Stimulated activated CD8-positive, alpha-beta memory T cell treated with anti-CD3 and anti-CD28 coated beads, Interleukin-7, amount 100 ng/mL, for 48 hours (primary cell): ENCODE measurements at places on chromosomes 11 and 22.

- no peak for DNase-seq
These were observed 15.5 kb upstream of the DEPDC7 start for GRCh38 chr11:33000181-33000580.

GRCh38 chr11:91446267-91446666 lies 778.4 kb upstream of the FAT3 start:
- DNase-seq, result no peak

DNA sequence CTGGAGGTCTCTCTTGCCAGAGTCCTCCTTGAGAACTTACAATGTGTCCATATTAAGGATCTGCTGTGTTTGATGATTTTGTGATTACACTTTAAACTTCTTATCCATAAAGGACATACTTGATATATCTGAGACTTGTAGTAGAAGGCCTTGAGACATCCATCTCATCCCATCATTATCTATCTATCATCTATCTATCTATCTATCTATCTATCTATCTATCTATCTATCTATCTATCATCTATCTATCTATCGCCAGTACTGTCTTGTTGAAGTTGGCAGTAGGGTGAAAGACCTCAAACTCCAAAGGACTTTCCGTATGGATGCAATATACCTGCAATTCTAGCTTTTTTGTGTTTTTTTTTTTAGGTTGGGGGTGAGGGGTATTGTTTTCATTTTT lies 2.5 kb upstream of the EHF start:
- DNase-seq, result no peak

DNA sequence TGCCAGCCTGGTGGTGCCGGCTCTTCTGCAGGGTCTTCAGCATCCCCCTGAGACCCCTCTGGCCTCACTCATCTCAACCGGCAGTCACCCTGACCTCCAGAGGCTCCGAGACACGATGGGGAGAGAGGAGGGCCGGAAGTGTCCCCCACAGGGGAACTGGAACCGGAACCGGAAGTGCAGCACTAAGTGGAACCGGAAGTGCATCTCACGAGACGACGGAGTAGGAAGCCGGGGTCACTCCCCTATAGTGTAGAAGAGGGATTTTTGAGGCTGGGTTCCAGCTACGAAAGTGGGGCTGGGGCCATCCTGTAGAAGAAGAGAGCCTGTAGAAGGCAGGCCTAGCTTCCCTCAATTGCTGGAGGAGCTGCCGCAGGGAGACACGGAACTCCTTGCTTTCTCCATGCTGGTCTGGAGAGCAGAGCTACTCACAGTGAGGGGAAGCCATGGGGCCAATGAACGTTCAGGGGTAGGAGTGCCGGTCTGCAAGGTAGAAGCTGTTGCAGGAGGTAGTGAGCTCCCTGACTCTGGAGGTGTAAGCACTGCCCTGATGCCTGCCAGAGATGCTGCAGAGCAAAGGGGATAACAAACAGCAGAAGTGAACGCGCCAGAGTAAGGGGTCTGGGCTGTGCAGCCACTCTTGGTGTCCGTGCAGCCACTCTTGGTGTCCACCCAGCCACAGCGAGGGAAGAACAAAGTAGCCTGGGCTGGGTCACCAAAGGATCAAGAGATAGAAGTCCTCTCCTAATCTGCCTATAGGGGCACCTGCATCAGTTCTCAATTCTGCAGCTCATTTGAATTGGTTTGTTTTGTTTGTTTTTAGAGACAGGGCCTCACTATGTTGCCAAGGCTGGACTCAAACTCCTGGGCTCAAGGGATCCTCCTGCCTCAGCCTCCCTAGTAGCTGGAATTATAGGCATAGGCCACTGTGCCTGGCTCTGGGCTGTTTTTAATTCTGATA lies 21.9 kb downstream of the SCUBE1 start:
- no peak for DNase-seq

DNA sequence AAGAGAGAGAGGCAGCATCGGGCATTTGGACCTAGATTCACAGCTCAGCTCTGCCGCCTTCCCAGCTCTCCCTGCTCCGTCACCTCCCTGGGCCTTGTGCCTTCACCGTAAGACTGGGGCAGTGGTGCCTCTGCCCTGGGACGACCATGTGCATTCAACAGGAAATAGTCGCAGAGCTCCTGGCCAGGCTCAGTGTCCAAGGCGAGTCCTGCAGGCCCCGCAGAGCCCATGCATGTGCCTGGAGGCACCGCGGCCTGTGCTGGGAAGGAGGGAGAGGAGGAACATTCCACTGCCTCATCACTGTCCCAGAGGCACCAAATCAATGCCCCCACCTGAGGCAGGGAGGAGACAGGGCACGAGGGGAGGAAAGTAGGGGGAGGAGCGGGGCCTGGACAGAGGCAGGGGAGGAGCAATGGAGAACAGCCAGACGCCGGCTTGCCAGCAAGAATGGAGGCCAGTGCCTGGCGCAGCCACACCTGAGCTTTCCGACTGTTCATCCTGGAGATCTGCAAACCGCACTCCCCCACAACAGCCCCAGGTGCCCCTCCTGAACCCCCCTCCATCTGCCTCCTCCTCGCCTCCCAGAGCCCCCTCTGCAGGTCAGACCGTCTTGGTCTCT lies 74.4 kb upstream of the PRR5 start:
- DNase-seq, result no peak

DNA sequence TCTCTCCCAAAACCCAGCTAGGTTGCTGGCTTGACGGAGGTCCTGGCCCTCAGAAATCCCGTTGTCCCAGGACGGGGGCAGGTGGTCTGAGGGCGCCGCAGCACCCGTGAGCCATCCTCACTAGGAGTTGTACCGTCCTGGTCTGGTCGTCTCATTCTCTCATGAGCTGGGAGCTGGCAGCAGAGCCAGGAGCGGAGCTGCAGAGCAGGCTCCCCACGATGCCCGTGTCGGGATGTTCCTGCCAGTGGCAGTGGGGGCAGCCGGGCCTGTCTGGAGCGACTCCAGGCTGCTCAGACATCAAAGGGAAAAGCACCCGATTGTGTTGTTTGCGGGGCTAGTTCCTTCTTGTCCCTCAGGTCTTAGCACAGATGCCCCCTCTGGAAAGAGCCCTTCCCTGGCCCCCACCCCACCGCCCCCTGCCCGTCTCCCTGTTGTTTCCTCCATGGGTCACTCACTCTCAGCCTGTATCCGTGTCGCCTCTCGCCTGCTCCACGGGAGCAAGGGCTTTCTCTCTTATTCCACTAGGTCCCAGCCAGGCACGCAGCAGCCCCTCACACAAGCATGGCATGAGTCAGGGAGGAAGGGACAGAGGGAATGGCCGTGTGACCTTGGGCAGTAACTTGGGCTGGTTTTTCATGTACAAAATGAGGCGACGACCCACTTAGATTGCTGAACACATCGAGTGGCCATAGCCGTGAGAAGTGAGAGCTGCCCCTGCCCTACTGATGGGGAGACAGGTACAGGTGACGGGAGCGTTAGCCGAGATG lies 23.2 kb upstream of the MGAT3 start:
- no peak for DNase-seq

- no peak for DNase-seq
These were observed 802 bp downstream of the SYT13 start for GRCh38 chr11:45285250-45285828.

GRCh38 chr11:58318532-58318931 lies 40.3 kb downstream of the OR5B17 start:
- no peak for DNase-seq

GRCh38 chr22:50713008-50713385 lies 25.0 kb upstream of the ACR start:
- no peak for DNase-seq

DNA sequence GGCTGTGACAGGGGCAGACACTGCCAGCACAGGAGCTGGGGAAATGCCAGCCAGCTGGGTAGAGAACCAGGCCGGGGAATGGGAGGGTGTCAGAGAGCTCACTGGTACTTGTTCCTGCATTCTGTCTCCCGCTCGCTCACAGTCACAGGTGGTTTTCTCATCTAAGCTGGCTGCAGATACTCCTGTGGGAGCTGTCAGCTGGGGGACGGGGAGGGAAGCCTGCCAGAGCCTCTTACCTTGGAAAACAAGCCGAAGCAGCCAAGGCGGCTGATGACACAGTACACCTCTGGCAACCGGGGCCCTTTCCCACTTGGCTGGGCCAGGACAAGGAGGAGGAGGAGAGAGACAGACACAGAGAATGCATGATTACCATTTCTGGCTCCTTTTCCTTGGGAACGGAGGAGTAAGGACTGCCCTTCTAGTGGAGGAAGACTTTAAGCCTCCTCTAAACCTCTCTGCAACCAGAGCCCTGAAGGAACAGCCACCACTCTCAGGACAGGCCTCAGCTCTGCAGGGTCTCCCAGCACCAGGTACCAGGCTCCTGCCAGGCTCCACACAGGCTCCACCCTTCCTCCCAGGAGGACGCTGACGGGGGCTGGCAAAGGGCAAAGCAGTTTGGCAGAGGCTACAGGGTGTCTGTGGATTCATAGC lies 25.1 kb downstream of the RPL27A start:
- DNase-seq, result no peak

GRCh38 chr11:126318574-126319373 lies 14.9 kb downstream of the DCPS start:
- peak; percentile 33 for DNase-seq

DNA sequence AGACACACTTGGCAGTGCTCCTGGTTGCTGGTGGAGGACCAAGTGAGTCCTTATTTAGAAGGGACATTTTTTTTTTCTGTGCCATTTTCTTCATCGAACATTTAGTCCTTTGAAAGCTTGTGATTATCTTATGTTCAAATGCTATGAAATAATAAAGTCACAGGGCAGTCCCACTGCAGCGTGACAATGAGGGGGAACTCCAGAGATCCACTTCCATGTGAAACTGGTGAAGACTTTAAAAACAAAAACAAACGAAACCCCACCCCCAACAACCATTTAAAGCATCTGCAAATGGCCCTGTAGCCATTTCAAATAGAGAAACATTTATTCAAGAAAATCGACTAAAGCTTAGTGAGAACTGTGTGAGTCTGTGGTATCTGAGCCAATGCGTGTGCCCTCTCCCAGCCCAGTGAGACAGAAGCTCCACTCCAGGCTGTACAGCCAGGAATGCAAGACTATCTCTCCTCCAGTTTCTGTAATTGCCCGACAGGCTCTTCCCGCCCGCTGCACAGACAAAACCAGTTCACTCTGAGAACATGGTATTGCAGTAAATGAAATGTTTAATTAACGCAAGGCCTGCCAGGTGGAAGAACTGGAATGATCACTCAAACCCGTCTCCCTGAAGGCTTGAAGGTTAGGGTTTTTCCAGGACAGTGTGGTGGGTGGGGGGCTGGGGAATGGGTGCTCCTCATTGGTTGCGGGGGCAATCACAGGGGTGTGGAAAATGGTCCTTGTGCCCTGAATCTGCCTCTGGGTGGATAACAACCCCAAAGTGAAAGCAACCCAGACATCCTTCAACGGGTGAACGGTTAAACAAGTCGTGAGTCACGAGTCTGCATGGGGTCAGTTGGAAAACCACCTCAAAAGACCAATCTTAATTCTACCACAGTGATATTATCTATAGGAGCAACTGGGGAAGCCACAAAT lies 8.4 kb downstream of the KRTAP5-6 start:
- no peak for DNase-seq

DNA sequence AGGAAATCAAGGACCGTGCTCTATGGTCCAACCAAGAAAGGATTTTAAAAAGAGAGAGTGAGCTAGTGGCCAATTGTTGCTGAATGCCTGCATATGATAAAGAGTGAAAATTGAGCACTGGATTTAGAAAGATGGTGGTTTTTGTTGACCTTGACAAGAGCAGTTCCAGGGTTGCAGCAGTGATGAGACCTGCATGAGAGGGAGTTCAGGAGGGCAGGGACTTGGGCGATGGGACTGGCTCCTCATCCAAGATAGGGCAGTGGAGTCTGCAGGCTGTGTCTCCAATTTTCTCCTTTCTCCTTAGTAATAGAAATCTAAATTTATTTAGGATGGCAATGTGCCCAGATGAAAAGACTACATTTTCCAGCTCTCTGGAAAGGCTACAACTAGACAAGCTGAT lies 94.0 kb upstream of the B3GAT1 start:
- no peak for DNase-seq

GRCh38 chr11:87355596-87355995 lies 317.9 kb downstream of the TMEM135 start:
- DNase-seq, result no peak

GRCh38 chr22:43205748-43206508 lies 19.0 kb upstream of the TTLL12 start:
- DNase-seq, result no peak

GRCh38 chr11:75785187-75785586 lies 16.6 kb downstream of the DGAT2 start:
- DNase-seq, result no peak

DNA sequence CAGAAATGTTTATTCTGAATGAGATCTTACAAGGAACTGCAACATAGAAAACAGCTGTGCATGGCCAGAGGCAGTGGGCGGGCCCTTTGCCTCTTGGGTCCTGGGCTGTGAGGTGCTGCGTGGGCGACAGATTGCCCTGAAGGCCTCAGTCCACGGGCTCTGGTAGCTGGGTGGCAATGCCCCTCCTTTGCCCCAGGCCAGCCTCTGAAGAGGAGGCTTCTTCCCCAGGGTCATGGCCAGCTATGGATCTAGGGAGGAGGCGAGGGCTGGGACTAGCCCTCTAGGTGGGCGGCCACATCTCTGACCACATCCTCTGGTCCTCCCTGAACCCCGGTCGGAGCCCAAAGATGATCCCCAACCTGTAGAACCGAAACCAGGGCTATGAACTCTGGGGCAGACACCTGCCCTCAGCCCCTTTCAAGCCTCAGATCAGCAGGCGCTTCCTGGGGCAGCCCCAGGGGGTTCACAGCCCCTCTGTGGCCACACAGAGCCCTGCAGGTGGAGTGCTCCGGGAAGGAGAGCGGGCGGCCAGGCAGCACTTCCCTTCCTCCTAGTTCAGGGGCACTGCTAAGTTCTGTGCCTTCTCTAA lies 6.6 kb upstream of the CDC42BPG start:
- peak; percentile 60 for DNase-seq

DNA sequence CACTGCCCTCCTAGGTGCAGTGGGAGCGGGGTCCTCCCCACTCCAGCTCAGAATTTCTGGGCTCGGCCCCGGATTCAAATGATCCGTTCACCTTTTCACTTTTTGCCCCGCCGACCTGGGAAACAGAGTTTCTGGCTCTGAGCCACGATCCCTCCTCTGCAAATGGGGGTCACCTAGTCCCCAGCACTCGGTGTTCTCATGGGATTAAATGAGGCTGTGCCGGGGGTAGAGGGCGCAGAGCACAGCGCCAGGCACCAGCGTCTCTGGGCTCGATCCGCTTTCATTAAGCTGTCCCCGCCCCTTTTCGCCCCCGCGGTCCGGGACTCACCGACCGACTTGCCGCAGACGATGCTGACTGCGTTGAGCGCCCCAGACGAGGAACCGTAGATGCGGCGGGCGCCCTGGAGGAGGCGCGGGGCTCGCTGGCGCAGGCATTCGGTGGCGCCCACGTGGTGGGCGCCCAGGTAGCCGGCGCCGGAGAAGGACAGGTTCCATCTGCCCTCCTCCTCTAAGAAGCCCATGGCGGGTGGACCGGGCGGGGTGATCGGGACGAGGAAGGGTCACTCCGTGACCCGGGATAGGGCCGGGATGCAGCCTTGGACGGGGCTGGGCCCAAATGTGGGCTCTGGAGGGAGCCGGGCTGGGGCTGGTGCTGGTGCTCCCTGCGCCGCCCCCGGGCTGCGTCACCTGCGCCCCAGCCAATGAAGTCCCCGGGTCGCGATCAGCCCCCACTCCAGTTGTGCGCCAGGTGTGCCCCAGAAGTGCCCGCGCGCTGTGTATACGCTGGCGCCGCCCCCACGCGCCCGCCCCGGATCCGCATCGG lies at the start of gene PNPLA5:
Gene PNPLA5, minus strand, starts transcription at position 654 of the 823 bp plus-strand sequence. Its CDS starts 133 bp downstream, at position 521.
- DNase-seq, result peak; percentile 4

- no peak for DNase-seq
These were observed 126.8 kb upstream of the APOA1 start for GRCh38 chr11:116964269-116964668.

GRCh38 chr22:27116312-27117086 lies 459.1 kb downstream of the MIAT start:
- DNase-seq, result no peak
